ENCODE measurements at places on chromosomes 4 and X.
A peak's percentile ranks its signal among the peaks of the same experiment; 100 is the strongest.

- no peak for DNase-seq
Measured at GRCh38 chr4:147336252-147336651, 144.6 kb upstream of the EDNRA start.

- DNase-seq: no peak
Measured at GRCh38 chr4:166091146-166091545, 218.1 kb downstream of the TLL1 start.

DNA sequence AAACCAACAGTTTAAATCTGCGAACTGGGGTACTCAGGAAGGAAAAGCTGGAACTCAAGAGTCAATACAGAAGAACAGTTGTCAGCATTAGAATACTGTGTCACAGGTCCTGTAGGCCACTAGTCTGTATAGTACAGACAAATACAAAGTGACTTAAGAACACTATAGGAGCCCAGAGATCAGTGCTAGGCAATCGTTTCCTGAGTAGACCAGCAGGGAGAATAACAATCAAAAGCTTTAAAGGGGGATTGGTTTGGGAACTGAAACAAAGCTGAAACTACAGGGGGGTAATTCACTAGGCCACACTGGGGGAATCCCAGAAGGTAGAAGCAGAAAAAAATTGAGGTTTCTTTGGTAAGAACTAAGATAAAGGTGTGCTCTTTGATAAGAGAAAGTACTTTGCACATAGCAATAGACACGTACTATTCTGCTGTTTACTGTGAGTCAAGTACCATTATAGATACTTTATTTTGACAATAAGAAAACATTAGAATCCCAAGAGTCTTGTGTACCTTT is 339.7 kb downstream of the PCDH19 start:
- no peak for DNase-seq

DNA sequence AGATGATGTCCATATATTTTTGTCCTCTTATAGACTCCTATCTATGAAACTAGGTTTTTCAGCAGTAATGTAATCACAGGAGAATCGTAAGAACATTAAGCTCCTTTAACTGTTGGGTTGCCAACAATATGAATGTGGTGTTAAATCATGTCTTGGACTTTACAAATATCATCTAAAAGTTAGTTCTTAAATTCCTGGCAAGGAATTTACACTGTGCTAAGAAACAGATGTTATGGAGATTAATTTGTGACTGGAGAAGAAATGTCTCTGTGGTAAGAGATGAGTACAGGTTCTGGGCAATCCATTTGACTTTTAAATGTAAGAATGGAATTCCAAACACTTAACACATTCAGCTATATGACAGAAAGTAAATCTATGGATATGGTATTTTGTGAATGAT is 34.6 kb downstream of the CNKSR2 start:
- DNase-seq: no peak

DNA sequence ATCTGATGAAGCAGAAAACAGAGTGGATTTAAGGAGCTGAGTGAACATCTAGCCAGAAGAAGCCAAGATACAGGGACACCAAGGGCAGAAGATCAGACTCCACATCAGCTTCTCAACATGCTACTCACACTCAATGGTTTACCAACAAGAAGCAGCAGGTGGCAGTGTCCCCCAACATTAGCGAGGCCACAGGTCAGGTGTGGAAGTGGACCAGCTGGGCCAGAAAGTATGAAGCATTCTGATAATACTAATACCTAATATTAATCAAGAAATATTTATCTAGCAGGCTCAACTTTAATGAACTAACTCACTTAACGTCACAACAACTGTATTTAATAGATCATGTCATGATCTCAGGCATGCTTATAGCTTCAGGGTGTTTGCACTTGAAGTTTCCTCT is 73.4 kb upstream of the TTC29 start:
- peak; percentile 8 for DNase-seq

- DNase-seq: no peak
Measured at GRCh38 chrX:107742700-107743191, 32.8 kb downstream of the TSC22D3 start.

GRCh38 chr4:60847614-60848013 is 352.5 kb upstream of the ADGRL3 start:
- DNase-seq: no peak

- no peak for DNase-seq
Measured at GRCh38 chr4:119665752-119666151, 37.1 kb upstream of the PDE5A start.

DNA sequence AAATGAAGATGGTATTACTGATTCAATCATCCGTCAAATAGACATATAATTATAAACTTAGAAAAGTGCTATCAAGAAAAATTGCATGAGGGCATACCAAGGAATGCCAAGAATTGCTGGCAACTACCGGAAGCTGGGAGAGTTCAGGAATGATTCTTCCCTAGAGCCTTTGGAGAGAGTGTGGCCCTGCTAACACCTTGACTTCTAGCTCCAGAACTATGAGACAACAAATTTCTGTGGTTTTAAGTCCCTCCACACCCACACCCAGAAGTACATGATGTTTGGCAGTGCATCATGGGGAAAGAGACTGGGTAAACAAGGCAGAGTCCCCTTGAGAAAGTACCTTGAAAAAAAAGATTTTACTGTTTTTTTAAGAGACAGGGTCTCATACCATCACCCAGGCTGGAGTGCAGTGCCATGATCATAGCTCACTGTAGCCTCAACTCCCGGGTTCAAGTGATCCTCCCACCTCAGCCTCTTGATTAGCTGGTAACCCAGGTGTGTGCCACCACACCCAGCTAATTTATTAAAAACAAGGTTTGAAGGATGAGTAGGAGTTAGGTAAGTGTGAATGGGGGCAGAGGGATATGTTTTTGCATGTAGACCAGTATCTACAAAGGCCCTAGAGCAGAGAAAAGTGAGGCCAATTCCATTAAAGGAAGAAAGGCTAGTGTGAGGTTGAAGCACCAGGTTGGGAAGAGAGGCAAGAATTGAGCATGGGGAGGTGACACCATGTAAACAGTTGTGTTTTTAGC is 53.1 kb downstream of the GSX2 start:
- no peak for DNase-seq

- DNase-seq: no peak
Measured at GRCh38 chr4:40373636-40374035, 38.5 kb downstream of the CHRNA9 start.

DNA sequence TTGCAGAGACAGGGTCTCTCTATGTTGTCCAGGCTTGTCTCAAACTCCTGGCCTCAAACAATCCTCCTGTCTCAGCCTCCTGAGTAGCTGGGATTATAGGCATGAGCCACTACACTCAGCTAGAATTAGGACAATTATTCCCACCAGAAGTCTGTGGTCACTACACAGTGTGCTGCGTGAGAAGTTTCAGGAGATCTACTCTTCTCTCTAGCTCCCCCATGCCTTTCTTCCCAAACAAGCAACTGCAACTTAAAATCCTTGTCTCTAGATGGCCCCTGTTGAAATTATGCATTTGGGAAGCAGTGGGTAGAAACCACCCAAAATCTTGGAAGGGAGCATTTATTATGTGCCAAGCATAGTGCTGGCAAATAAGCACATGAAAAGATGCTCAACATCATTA is 21.1 kb upstream of the MAP7D3 start:
- DNase-seq: no peak

DNA sequence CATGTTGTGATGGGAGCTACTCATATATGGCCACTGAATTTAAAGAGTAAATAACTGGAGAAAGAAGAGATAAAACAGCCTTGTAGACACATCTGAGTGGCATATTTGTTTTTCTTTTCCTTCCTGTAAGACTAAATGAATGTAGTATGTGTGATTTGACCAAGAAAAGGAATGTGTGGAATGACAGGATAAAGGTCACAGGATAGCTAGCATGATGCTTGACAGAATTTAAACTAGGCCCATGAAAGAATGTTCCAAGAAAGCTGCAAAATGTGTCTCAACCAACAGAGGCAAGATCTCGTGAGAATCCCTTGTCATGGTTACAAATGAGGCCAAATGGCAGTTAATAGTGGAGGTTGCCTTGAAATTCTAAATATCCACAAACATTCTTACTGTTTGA is 137.0 kb downstream of the KCNIP4 start:
- DNase-seq: no peak

- DNase-seq: no peak
Measured at GRCh38 chr4:4428966-4429875, 42.3 kb downstream of the NSG1 start.

DNA sequence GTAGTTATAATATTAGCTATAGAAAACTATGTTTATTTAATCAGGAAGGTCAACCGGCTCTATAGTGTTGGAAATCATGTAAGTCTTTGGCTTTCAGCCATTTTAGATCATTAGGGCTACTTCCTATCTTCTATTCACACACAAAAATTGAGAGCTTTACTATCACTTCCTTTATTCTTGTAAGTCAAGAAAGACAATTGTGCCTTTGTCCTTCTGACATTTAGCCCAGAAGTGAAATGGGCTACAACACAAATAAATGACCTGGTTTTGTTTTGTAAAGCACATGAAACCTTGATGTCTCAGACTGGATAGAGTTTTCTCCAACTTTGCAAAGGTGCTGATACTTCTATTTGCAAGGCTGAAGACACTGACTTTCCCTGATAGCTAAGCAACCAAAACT is 122.4 kb upstream of the ACSL4 start:
- DNase-seq: no peak

GRCh38 chrX:9071031-9071650 is 37.2 kb upstream of the FAM9B start:
- DNase-seq: no peak

- DNase-seq: no peak
Measured at GRCh38 chrX:83469551-83469950, 38.5 kb upstream of the POU3F4 start.

GRCh38 chrX:31237189-31237588 is 165.3 kb upstream of the FTHL17 start:
- DNase-seq: no peak

GRCh38 chr4:53005149-53005546 is 143.0 kb downstream of the RASL11B start:
- no peak for DNase-seq

- DNase-seq: no peak
Measured at GRCh38 chr4:24574236-24574635, 10.1 kb downstream of the DHX15 start.

DNA sequence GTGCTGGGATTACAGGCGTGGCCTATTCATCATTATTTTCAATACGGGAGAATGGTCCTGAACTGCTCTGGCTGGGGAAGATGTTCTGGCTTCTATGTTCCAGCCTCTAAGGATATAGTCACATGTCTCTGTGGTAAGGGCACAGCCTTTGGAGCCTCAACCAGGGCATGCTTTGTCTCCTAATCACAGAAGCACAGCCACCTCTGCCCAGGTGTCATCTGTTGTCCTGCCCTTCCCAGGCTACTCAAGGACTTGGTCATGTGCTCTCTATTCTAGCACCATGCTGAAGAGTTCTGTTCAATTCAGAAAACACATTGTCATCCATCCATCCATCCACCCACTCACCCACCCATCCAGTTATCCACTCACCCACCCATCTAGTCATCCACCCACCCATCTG is 29.5 kb downstream of the ASMTL start:
- DNase-seq: no peak

GRCh38 chr4:186190581-186191199 is 677 bp upstream of the CYP4V2 start:
- DNase-seq: peak; percentile 2

DNA sequence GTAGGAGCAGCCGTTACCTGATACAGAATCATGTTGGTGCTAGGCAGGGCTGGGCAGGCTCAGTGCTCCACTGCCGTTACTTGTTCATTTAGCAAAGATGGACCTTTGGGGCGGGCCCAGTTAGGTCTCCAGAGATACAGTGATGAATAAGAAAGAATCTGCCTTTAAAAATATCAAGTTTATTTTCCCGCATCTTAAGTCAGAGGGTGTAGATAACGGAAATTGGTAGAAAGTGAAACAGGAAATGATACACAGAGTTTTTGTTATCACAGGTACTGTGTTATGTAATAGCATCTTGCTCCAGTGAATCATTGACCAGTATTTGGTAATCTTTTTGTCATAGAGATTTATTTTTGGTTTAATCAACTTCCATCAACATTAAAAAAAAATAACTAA is 5.5 kb downstream of the TMEM131L start:
- no peak for DNase-seq

- DNase-seq: no peak
Measured at GRCh38 chr4:66930206-66930605, 615.1 kb downstream of the CENPC start.

GRCh38 chr4:121100093-121100775 is 27.9 kb upstream of the NDNF start:
- DNase-seq: no peak

DNA sequence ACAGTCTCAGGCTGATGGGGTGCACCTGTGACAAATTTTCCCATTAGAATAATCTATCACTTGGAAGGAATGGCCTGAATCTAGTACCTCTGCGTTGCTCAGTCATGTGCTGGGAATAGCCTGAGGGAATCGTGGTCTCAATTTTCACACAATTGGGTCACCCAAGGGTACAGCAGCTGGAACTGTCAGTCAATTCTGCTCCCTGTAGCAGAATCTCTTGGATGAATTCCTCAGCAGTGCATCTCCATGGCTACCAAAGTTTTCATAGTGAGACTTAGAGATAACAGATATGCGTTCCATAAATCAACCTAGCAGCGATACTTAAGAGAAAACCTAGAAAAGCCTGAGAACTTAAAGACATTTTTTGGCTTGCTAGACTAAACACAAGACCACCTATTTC is 288.7 kb upstream of the CTSO start:
- DNase-seq: no peak

- DNase-seq: no peak
Measured at GRCh38 chr4:41209187-41209586, 5.2 kb downstream of the APBB2 start.

- DNase-seq: no peak
Measured at GRCh38 chrX:107454302-107454701, 4.8 kb downstream of the FRMPD3 start.

All from stimulated activated CD4-positive, alpha-beta T cell treated with anti-CD3 and anti-CD28 coated beads, TNF-alpha, amount 100 ng/mL, for 1 hour (primary cell).